ENCODE measurements at places on chromosomes 7 and 10.

- no peak for DNase-seq
These were observed 24.9 kb upstream of the PFKFB3 start for GRCh38 chr10:6177880-6178281.

DNA sequence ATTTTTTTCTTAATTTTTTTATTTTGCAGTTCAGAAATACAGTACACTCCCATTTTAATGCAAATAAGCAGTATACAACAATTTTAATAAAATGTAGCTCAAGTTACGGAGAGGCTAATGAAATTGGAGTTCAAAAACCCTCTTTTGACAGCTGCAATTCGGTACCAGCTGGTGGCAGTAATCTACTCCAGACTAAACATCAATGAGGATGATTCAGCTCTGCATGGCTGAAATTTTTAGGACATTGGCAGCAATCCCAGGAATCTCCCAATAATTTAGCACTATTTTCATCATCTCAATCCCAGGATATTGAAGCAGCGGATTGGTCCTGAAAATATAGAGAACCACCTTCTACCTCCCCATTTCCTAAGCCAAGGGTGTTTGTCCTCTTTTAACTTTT is 278.8 kb downstream of the CACNA2D1 start:
- DNase-seq = peak; percentile 5

- no peak for DNase-seq
These were observed 530.3 kb downstream of the ARL4A start for GRCh38 chr7:13217768-13218167.

DNA sequence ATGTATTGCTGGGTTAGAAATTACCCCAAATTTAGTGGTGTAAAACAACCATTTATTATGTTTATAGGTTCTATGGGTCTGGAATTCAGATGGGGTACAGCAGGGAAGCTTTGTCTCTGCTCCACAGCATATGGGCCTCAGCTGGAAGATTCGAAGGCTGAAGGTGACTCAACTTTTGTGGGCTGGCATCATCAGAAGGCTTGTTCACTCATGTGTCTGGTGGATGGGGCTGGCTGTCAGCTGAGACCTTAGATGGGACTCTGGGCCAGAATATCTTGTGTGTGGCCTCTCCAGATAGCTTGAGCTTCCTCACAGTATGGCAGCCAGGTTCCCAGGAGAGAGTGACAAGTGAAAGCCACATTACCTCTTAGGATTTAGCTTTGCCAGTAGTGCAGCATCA is 45.9 kb downstream of the ZNF503 start:
- DNase-seq = no peak

DNA sequence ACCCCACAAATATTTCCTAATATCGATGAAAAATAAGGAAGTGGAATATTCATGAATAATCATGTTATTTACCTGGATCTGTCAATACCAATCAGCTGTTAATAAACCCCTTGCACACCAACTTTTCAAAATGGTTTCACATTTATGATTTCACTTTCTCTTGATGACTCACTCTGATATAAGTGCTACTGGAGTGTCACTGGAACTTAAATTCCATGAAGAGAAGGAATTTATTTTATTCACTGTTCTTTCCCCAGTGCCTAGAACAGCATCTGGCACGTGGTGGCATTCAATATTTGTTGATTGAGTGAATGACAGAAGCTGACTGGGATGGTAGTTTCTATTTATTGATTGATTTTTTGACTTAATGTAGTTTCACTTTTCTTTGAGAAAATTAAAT is 3.5 kb upstream of the ENO4 start:
- no peak for DNase-seq

- DNase-seq = no peak
These were observed 121.4 kb downstream of the HIPK2 start for GRCh38 chr7:139656387-139656786.

All from frontal cortex (tissue), 4 donors.